ENCODE measurements at places on chromosomes 6 and 20.
A peak's percentile ranks its signal among the peaks of the same experiment; 100 is the strongest.

DNA sequence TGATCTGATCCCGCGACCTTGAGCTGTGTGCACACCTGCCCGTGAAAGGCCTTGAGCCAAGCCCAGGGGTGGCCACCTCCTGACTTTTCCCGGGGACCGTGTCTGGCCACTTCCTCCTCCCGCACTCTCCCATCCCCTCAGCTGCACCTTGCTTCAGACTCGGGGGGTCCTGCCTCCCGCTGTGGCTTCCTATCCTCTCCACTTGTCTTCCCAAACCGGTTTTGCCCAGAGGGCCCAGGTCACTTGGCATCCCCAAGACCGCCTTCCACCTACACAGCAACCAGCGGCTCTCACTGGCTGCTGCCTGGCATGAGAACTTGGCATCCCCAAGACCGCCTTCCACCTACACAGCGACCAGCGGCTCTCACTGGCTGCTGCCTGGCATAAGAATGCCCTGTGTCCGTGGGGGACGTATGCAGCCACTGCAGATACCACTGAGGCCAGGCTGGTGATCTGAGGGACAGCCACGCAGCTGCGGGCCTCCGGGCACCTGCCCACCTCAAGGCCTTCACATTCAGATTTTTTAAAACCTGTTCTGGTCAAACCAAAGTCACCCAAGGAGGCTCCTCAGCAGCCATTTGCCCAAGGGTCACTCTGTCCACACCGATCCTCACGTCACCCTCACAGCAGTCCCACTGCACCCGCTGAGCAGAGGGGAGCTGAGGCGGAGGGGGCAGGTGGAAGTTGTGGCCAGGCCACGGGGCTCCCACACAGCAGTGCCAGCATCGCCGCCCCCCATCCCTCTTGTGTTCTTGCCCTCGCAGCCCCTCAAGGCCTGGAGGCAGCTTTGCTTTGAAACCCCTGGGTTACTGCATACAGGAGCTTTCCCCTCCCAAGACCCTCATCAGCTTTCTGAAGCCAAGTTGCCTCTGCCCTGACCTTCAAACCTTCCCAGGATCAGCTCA is 245.5 kb downstream of the TAF4 start:
- DNase-seq: no peak

GRCh38 chr20:40668449-40669228 is 20.4 kb downstream of the MAFB start:
- DNase-seq: no peak

DNA sequence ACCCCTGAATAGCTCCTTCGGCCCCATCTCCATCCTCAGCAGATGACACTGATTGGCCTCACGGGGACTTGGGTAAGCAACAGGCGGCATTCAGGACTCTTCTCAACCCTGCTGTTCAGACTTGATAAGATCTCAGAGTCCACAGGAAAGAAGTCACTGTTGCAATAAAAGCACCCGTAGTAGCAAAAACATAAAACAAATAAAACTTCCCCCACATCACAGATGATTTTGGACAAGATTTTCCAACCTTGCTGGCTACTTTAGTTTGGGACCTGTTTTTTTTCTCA is 17.1 kb upstream of the C20orf144 start:
- no peak for DNase-seq

- DNase-seq: no peak
Measured at GRCh38 chr6:6331946-6332601, 11.6 kb upstream of the F13A1 start.

- peak; percentile 41 for DNase-seq
Measured at GRCh38 chr6:152461556-152461955, 175.6 kb downstream of the SYNE1 start.

DNA sequence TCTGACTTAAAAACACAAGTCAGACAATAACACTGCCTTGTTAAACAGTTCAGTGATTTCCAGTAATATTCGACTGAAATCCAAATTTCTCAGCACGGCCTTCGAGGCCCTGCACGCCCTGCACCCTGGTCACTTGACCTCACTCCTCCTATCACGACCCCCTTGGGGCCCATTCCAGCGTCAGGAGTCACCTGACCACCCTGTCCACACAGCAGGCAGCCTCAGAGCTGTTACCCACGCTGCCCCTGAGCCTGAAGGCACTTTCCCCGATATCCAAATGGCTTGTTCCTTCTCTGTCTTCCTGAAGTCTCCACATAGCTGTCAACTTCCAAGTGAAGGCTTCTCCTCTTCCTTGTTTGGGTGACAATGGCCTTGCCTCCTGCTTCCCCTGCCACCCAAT is 33.1 kb upstream of the SMOC2 start:
- no peak for DNase-seq

DNA sequence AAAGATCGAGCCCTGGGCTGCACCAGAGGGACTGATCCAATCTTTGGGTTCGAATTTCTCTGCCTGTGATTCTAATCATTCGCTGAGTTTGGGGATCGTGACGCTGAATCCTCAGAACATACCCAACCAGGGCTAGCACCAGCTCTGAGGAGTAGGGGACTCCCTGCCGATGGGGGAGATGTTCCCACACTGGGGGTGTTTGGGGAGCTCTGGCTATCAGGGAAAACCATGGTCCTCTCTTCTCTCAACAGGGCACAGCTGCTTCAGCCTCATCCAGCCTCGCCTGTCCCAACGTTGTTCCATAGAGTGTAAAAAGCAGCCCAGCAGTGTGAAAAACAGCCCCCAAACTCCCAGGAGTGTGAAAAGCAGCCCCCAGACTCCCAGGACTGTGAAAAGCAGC is 136.6 kb downstream of the ANKRD60 start:
- no peak for DNase-seq

- DNase-seq: no peak
Measured at GRCh38 chr20:14780508-14780907, 443.1 kb upstream of the FLRT3 start.

DNA sequence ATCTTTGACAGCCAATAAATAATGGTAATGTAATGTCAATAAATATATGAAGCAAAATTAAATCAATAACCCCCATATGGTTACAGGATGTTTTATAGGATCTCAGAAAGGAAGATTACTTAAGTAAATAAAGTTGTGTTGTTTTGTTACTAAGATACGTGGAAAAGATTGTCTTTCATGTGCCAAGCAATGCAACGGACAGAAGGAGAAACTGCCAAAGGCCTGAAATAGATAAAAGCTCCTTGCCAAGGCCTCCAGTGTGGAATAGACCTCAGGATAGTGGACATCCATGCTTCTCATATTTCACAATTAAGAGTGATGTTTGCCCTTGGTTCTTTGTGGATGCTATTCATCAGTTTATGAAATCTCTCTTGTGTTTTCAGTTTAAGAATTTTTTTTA is 16.4 kb upstream of the FNDC1 start:
- no peak for DNase-seq

DNA sequence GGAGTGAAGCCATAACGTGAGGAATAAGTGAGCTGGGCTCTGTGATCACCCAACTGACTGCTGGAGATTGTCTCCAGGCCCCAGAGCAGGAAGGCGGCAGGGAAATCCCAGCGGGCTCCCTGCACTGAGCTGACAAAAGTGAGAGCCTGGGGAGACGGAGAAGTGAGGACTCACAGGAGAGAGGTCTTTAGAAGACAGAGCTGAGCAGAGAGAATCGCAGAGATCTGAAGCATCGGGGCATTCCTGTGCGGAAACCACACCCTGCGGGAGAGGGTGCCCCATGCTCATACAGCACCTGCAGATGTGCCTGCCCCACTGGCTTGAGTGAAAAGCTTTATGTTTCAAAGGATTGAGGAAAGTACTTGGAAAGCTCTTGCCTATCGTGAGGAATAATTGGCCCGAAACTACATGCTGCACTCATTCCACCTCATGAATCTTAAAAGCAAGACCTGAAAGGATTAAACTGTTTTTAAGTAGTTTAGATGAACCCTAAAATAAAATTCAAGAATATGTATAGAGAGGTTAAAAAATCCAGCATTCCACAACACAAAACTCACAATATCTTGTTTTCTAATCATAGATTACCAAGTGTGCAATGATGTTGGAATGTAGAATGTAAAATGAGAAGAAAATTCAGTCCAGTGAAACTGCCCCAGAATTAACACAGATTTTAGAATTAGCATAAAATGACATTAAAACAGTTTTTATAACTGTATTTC is 17.7 kb upstream of the THBS2 start:
- no peak for DNase-seq

DNA sequence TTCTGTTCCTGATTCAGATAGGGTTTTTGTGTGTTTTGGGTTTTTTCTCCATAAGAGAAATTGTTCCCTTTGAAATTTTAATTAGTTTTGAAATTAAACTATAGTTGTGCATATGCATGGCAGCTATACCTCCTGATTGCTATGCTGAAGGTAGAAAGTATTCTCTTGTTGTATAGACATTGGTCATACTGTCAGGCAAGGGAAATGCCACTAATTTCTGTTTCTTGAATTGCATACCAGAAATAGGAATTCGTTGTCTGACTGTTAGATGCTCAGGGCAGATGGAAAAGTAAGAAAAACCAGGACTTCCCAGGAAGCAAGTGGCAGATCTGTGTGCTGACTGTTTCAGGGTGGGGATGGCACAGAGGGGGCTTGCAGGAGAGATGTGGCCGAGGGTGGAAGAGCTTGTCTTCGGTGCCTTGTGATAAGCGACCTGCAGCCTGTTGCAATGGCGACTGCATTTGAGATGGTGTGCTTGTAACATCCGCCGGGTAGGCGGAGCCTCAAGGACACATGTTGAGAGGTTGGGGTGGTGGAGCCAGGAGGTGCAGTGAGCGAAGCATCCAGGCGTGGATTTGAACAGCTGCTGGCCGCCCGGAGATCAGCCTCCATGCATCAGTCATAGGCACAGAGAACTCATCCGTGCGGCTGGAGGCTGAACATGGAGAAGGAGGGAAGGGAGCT is 42.8 kb downstream of the RREB1 start:
- peak; percentile 98 for DNase-seq

- DNase-seq: no peak
Measured at GRCh38 chr6:110114004-110114403, 65.5 kb downstream of the WASF1 start.

DNA sequence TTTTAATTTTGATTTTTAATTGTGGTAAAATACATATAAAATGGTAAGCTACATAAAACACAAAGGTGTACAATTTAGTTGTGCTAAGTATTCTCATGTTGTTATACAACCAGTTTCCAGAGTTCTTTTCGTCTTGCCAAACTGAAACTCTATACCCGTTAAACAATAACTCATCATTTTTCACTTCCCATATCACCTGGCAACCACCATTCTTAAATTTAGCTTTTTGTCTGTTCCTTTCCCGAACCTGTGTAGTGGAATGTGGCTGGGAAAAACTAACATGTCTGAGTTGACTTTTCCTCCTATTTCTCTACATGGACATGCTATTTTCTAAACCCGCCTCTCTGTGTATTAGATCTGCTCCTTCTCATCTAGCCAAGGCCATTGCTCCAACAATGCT is 27.6 kb downstream of the RPRD1B start:
- no peak for DNase-seq

DNA sequence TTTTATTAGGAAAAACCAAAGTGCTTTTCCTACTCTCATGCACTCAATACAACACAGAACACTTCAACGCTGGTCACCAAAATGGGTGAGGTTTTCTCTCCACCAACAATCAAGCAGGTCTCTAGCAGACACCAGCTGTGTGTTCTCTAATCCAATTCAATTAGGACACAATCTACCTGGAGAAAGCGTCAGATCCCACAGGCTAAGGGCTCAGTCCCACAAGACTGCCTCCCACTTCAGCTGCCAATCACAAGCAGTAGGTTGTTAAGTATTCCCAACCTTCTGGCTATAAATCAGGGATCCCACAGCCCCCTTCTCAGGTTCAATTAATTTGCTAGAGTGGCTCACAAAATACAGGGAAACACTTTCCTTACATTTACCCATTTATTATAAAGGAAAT is 47.7 kb downstream of the STMND1 start:
- no peak for DNase-seq

DNA sequence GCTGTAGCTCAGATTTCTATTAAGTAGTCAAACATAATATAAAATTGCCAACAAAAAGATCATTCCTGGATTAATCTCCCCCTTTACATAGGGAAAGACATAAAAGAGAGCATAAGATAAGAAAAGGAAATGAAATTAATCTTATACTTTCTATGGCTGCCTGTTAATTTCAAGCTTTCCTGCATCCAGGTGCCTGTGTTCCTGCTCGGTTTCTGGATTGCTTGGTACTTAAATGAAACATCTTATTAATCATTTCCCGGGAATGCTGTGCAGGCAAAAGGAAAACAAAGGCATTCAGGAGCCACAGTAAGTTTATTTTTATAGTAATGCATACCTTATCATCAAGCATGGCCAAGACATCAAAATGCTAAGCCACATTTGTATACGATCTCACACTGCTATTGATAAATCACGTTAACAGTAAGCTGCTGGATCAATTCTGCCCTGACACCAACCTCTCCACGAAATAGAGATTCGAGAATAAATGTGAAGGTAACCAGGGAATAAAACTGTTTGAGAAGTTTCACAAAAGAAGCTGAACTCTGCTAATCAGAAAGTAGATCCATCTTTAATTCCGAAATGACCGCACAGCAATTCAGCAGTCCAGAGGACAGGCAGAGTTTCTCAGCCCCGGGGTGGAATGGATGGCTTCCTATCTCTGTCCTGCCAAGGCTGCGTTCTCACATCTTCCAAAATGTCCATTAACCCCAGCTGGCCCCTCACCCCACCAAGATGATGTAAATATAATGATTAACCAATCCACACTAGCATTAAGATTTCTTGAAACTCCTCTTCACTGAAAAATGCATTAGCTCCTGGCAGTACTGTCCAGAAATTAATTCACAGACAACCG is 32.6 kb upstream of the APCDD1L start:
- DNase-seq: no peak

GRCh38 chr6:16773362-16773761 is 12.1 kb upstream of the ATXN1 start:
- DNase-seq: no peak

- peak; percentile 81 for DNase-seq
Measured at GRCh38 chr6:42049948-42050296, 402 bp upstream of the TAF8 start.

GRCh38 chr6:162363757-162364156 is 363.8 kb downstream of the PRKN start:
- no peak for DNase-seq

DNA sequence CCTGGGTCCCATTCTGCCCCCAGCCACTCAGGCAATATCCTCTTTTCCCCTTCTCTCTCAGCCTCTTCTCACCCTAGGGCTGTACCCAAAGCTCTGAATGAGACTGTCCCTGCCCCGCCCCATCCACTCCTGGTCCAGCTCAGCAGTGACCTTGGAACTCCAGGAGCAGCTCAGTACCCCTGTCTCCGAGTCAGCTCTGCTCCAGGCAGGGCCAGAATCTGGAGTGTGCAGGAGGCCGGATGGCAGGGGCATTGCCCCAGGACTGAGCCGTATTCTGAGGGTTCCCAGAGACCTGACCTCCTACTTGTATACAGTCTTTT is 2.0 kb upstream of the RAET1G start:
- no peak for DNase-seq
